Brain (organoid and tissue), 16 donors: ENCODE measurements at places on chromosomes 7 and 10.
A peak's percentile ranks its signal among the peaks of the same experiment; 100 is the strongest.

DNA sequence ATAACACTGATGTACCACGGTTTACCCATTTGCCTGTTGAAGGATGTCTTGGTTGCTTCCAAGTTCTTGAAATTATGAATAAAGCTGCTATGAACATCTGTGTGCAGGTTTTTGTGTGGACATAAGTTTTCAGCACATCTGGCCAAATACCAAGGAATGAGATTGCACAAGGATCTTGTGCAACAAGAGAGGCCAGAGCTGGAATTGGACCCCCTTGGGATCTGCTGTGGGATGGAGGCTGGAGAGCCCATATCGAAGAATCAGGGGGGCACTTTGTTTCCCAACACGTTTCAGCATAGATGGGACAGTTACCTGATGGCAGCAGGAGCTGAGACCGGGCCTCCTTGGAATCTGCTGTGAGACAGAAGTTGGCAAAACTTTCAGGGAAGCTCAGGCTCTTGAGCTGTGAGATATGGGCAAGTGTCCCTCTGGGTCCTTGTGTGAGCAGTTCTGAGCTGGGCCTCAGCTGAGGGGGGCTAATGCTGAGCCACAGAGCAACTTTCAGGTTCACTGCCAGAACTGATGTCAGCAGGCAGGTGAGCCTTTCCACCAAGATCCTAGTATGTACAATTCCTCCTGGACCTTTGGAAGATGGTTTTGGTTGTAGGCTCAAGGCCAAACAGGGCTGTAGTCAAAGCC, 115.2 kb upstream of the RAB18 start:
- DNase-seq = no peak

GRCh38 chr10:80589726-80590373, 52.1 kb downstream of the SH2D4B start:
- DNase-seq = no peak

DNA sequence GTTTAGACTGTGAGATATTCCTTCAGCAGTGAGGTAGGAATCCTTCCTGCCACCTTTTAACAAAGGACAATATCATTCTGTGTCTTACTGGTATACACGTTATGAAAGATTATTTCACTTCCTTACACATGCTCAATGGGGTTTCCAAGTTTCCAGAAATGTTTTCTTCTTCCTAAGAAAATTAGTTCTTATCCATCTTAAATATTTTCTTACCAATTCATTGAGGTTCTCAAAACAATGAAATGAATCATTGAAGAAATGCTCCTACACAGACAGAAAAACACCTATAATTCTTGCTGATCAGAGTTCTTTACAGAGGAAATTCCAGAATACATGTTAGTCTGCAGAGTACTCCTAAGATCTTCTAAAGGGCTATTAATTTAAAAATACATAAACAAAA, 51.4 kb upstream of the SEC61G start:
- no peak for DNase-seq

GRCh38 chr10:76282061-76283025, 850.9 kb downstream of the LRMDA start:
- peak; percentile 75 for DNase-seq

DNA sequence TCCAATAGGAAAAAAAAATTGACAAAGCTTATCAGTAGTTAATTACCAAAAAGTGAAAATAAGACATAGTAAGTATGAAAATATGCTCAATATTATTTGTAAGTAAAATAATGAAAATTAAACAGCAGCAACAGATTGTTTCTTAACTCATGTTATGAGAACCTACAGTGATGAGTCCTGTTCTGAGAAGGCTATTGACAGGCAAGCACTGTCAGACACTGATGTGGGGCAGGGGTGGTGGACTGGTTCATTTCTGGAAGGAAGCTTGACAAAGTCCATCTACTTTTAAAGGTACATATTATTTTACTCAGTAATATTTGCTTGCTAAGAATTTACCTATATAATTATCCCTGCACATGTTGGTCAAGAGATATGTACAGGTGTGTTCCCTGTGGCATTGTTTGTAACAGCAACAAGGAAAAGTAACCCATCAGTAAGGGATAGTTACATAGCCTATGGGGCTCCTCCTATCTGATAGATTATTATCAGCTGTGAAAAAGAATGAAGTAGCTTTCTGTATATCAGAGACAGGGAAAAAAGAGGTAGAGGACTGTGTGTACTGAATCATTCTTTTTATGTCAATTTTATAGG, 161.6 kb downstream of the RTKN2 start:
- DNase-seq = no peak

- DNase-seq = peak; percentile 78
These were observed 609 bp downstream of the DOCK4 start for GRCh38 chr7:112205343-112206237.

DNA sequence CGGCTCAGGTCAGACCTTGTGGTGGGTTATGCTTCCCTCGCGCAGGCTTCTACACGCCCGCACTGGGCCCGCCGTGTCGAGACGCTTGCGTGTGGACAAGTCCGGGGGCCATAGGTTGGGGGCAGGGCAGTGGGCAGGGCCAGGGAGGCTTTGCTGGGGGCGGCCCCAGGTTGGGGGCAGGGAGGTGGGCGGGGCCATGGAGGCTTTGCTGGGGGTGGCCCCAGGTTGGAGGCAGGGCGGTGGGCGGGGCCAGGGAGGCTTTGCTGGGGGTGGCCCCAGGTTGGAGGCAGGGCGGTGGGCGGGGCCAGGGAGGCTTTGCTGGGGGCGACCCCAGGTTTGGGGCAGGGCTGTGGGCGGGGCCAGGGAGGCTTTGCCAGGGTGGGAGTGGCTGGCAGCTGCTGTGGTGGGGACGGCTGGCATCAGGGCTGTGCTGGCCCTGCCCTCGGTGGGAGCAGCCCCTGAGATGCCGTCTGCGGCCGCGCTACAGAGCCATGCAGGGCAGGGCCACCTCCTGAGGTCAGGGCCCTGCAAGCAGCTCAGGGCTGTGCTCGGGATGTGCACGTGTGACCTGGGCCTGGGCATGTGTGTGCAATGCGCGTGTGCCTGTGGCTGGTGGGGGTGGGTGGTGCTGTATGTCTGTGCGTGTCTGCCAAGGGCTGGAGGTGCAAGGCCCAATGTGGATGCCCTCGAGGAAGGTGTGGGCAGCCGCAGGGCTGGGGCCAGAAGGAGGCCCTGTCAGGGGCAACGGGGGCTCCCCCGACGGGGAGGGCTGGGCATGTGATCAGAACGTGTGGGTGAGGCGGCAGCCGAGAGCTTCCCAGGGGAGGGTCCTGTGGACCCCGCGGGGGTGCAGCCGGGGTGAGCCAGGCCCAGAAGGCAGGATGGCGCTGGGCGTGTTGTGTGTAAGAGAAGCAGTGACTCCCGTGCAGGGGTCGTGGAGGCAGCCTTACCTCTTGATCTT, 72.5 kb upstream of the NKX6-2 start:
- DNase-seq = no peak

DNA sequence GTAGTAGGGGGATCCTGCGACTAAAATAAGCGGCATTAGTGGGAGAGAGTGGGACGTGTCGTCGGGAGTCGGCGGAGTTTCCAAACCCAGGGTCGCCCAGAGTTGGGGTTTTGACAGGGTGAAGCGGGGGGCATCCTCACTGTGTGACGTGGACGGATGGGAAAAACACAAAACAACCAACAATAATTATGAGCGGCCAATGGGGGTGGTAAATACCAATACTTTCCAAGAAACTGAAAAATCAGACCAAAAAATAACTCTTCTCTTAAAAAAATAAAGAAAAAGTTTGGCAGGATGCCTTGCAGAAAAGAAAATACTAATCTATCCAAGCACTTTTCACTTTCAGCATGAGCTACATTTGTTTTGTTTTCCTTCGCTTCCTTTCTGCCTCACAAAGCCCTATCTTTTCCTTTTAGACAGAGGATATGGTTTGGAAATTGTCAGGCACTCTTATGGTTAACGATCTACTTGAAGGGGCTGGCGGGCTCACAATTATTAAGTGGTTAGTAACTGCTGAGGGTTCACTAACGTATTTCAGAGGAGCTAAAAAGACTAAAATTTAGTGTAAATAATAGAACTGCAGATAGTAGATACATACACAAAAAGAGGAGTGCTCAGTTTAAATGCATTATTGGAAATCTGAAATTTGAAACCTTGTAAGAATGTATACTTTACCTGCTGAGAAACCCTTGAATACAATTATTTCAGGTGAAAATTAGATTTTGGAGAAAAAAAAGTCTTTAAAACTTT, 802 bp upstream of the CDK6 start:
- peak; percentile 45 for DNase-seq

DNA sequence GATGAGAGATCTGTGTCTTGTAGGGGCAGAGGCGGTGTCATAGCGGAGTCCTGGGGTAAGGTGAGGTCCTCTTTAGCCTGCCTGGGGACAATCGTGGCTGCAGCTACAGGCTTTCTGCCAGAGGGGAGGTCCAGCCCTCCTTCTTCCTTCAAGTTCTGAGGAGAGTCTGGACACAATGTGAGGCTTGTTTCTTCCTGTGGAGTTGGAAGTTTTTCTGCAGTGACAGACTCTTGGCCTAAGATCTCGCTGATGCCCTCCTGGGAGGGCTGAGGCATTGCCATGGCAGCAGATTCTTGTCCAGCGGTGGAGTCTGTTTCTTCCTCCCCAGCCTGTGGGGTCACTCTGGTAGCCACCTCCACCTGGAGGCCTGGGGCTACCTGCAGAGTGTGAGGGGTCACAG, 4.4 kb downstream of the NACAD start:
- DNase-seq = no peak

DNA sequence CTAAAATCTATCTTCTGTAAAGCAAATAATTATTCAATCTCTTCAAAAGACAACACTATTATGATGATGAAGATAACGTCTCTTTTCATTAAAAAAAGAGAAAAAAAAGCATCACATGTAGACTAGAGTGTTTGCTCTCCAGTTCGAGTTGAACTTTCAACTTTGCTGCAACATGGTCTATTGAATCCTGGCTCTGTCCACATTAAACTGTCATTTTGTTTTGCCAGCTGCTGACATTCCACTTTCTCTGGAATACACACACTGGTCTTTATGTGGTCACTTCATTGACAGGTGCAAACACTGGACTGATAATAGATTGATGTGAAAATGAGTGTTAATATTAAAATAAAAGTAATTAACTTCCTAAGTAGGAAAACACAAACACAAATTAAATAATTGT, 61.7 kb downstream of the PTF1A start:
- DNase-seq = no peak

- DNase-seq = no peak
These were observed 20.7 kb downstream of the LRRC4 start for GRCh38 chr7:128010391-128011127.
